Effector memory CD4-positive, alpha-beta T cell (primary cell): ENCODE measurements at places on chromosomes 12 and 14.

DNA sequence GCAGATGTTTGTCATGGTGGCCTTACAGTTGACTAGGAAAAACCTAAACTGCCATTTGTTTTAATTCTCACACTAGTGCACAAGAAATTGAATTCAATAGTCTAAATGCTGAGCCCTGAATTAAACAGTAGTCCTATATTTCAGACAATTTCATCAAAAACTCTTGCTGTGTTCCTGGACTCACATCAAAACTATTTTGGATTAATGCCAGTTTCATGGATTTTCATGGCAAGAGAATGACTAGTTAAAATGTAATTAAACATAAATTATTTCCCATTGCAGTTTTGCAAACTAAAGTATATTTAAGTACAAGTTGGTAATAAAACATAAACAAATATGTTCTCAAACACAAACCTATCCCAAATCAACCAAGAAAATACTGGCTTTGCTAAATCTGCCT lies 468.0 kb upstream of the PRICKLE1 start:
- DNase-seq, result no peak

GRCh38 chr12:11555743-11556625 lies 93.5 kb upstream of the ETV6 start:
- DNase-seq, result no peak

- DNase-seq, result no peak
These were observed 52.8 kb downstream of the PPFIBP1 start for GRCh38 chr12:27576667-27577347.

DNA sequence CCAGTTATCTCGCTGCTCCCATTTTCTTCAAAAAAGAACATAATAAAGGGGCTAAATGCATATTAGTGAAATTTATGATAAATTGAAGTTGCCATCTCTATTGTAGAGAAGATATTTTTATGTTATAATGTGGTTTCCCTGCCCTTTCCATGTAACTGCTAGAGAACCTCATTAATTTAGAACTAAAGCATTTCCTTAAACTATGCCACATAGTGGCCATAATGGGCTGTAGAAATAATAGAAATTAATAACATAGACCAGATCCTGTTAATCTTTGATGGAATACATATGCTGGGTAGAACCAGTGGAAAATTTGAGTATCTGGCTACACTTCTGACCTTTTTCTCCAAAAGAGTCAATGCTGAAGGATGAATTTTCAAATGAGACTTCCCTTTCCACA lies 376.7 kb downstream of the PDZRN4 start:
- no peak for DNase-seq

- DNase-seq, result no peak
These were observed 27.4 kb upstream of the WSCD2 start for GRCh38 chr12:108101605-108102175.

DNA sequence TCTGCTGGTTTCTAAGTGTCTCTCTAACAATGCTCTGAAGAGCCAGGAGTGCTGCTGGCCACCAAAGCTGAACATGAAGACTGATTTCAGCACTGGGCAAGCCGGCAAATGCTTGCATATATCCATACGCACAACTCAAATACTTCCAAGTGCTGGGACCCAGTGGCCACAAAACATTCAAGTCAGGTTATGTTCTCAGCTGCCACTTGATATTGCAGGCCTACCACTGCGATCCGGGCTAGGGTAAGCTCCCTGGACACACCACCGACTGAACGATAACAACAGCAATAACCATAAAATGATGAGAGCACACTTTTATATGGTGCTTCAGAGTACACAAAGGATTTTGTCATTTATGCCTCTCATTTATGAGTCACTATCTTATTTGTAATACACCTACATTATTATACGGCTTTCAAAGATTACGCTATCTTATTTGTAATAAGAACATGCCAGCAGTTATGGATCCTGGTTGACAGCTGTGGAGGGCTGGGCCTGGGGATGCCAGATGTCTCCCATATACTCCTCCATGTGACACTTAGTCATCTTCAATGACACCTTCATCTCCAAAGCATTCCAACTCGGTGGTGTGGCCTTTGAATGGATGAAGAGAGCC lies 35.5 kb downstream of the CRACR2A start:
- DNase-seq, result no peak

GRCh38 chr14:44720707-44721106 lies 213.6 kb upstream of the FSCB start:
- DNase-seq, result no peak

DNA sequence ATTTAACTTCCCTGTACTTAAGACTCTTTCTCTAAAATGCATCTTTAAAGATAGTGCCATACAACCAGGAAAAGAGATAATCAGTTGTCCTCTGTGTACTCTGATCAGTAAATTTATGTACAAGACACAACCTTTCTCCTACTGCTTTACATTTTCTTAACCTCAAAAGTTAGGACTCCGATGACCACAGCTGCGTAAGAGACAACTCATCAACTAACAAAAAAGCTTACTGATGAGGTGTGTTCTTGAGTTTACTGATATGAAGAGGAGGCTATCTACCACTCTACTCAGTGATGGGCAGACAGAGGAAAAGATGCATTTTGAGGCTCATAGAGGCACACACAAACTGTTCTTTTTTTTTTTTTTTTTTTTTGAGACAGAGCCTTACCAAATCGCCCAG lies 71.4 kb upstream of the HIF1A start:
- DNase-seq, result no peak

GRCh38 chr12:130474599-130475269 lies 137.0 kb downstream of the PIWIL1 start:
- no peak for DNase-seq

GRCh38 chr12:27652174-27652763 lies 44.0 kb upstream of the REP15 start:
- no peak for DNase-seq

GRCh38 chr14:50095895-50096294 lies 20.5 kb downstream of the VCPKMT start:
- no peak for DNase-seq

- DNase-seq, result no peak
These were observed 176.3 kb downstream of the KSR2 start for GRCh38 chr12:117792471-117792870.

- no peak for DNase-seq
These were observed 43.9 kb downstream of the CCDC88C start for GRCh38 chr14:91373591-91374254.

DNA sequence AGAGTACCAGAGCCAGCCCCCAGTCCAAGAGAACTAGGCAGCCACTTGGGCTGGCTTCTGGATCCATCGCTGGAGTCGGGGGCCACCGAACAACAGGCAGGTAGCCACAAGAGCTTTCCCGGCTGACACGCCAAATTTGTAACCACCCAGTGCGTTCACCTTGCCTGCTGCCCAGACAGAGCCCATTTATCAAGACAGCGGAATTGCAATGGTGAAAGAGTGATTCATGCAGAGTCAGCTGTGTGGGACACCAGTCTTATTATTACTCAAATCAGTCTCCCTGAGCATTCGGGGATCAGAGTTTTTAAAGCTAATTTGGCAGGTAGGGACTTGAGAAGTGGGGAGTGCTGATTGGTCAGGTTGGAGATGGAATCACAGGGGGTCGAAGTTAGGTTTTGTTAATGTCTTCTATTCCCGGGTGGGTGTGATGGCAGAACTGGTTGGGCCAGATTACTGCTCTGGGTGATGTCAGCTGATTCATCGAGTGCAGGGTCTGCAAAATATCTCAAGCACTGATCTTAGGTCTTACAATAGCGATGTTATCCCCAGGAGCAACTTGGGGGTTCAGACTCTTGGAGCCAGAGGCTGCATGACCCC lies 64.3 kb downstream of the PDE6H start:
- DNase-seq, result no peak

- no peak for DNase-seq
These were observed 6.4 kb upstream of the ALX1 start for GRCh38 chr12:85273381-85274314.

GRCh38 chr12:11875414-11875935 lies 195.3 kb upstream of the BCL2L14 start:
- no peak for DNase-seq

GRCh38 chr14:61256826-61257468 lies 24.2 kb downstream of the TMEM30B start:
- no peak for DNase-seq

- no peak for DNase-seq
These were observed 1.9 kb downstream of the SERPINA11 start for GRCh38 chr14:94450722-94451090.

- no peak for DNase-seq
These were observed 340.2 kb upstream of the DDHD1 start for GRCh38 chr14:53493320-53493719.

GRCh38 chr12:6355491-6356373 lies 13.9 kb upstream of the TNFRSF1A start:
- no peak for DNase-seq

- DNase-seq, result no peak
These were observed 50.1 kb downstream of the GALNT9 start for GRCh38 chr12:132279184-132279889.

- no peak for DNase-seq
These were observed 19.7 kb upstream of the NUDT4 start for GRCh38 chr12:93358058-93358457.

GRCh38 chr12:38921025-38921677 lies 15.8 kb upstream of the CPNE8 start:
- no peak for DNase-seq

DNA sequence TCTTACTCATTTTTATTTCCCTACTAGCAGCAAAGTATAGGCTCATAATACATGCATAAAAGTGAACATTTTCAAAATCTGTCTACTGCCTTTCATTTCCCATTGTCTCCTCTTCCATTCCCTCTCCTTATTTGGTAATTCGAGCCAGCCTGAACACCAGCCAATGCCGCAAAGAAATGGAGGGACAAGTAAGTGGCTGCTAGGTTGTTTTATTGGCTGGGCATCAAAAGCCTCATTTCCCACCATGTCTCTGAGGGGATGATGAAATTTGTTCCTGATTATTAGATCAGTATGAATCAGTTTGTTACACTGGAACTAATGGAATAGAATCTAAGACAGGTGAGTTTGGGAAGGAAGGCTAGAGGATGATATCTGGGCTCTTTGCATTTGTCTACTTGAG lies 143.5 kb downstream of the KCNA5 start:
- DNase-seq, result no peak

DNA sequence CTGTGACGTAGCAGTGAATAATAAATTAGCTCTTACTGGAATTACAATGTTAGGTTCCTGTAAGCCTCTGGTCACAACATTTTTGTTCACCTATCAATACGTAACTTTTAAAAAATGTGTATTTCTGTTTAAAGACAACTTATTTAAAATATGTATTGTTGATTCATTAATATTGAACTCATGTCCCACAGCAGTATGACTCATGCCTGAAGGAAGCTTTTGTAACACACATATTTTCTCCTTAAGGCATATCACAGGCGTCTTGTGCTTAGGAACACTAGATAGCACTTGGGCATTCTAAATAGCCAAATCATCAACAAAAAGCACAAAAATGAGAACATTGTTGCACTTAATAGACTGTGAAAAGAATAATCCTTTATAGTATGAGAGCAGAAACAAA lies 92.5 kb downstream of the GPHN start:
- no peak for DNase-seq

- no peak for DNase-seq
These were observed 16.3 kb downstream of the MARK3 start for GRCh38 chr14:103401223-103402214.

- DNase-seq, result no peak
These were observed 238.1 kb downstream of the FOXN3 start for GRCh38 chr14:89178800-89179535.

DNA sequence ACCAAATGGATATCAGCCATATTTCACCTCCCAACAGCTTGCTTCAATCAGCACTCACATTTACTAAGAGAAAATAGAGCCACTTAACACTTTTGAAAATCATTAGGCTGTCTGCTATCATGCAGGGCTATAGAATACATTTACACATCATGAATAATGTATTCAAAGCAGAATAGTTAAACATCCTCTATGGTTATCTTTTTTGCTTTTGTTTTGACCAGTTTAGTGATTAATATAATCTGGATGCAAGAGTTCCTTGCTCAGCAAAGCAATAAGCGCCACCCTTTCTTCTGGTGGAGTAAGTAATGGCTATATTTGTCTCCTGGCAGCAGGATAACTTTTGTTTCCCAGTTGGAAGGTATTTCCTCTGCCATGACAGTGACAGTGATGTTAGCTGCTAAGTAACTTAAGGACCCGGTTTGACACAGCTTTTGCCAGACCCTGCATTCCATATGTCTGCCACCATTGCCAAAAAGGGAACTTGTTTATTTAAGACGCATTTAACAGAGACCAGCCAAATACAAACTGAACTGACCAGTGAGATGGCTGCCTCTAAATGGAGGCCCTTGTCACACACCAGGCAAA lies 70.3 kb upstream of the NR2C1 start:
- DNase-seq, result no peak

DNA sequence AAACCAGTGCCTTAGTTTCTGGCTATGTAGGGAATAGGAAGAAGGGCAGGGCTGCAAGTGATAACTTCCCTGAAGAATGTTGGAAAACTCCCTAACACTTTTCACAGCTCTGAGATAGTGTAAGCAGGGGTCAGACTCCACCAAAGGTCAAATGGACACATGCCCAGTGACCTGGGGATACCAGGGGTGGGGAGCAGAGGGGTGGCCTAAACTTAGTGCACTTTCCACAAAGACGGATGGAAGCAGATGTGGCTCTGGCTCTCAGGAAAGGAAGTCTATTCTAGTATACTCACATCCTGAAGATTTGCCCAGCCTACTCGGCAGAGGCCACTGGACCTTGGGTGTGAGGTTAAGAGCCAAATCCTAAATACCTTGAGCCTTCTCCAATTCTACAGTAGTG lies 285.8 kb downstream of the NUAK1 start:
- DNase-seq, result no peak

DNA sequence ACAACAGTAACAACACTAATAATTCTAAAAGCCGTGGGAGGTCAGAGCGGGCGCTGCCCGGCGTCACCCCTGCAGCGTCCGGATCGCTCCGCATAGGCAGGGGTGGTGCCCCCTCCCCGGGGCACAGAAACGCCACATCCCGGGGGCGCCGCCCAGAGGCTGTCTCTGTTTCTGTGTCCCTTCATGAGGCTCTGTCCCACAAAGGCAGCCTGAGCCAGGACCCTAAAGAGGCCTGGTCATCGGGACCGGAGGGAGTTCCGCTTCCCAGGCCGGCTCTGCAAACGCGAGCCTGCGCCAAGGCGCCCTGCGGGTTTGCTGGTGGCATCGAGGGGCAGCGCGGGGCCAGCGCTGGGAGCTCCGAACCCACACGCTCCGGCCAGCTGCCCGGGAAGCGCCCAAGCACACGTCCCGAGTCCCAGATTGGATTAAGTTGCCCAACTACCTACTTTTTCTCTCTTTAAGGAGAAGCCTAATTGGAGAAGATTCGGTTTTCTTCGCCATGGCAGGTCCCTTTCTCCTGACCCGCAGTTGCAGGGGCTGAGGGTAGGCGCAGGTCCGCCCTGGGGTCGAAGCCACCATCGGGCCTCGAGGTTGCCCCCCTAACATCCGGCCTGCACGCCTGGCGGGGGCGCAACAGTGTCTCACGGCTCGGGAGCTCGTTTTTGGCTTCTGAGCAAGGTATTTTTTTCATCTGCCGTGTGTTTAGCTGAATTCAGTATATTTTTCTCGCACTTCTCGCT lies 421.7 kb downstream of the VRK1 start:
- no peak for DNase-seq

GRCh38 chr12:121513464-121514183 lies 67.2 kb downstream of the KDM2B start:
- DNase-seq, result no peak

- DNase-seq, result no peak
These were observed 1118.9 kb downstream of the VRK1 start for GRCh38 chr14:97916100-97916499.
